ENCODE measurements at places on chromosomes 7 and 10. TPM values are rescaled to one million over a fixed set of nuclear protein-coding genes. Genes with fewer than 3 reads are reported as not detected.

The ANXA8 gene
- total RNA-seq, result 415 TPM

The WEE2 gene
- total RNA-seq, result not detected

The PVRIG gene
- total RNA-seq, result not detected

The UROS gene
- 61.9 TPM for total RNA-seq

The MYOZ1 gene
- 0.50 TPM for total RNA-seq

The CC2D2B gene
- total RNA-seq, result not detected

The OR6V1 gene
- total RNA-seq, result not detected

The NAT16 gene
- total RNA-seq, result not detected

The LIPF gene
- not detected for total RNA-seq

The MYO3A gene
- not detected for total RNA-seq

The WNT8B gene
- not detected for total RNA-seq

The ADRA2A gene
- not detected for total RNA-seq

The SPDYE11 gene
- 0.17 TPM for total RNA-seq

The CALCR gene
- total RNA-seq, result not detected

The HMX3 gene
- total RNA-seq, result not detected

The KCNH2 gene
- 1.5 TPM for total RNA-seq

The ITGA8 gene
- total RNA-seq, result not detected

The ZNF248 gene
- total RNA-seq, result 8.2 TPM

The CDHR3 gene
- total RNA-seq, result 3.2 TPM

The AKR1C8 gene
- not detected for total RNA-seq

The TCERG1L gene
- total RNA-seq, result 0.17 TPM

The SLC26A3 gene
- total RNA-seq, result not detected

The PRF1 gene
- not detected for total RNA-seq

The PRKG1 gene
- 0.45 TPM for total RNA-seq

The C7orf33 gene
- not detected for total RNA-seq

The TLL2 gene
- 0.17 TPM for total RNA-seq

The IL2RA gene
- total RNA-seq, result not detected

The TRPV5 gene
- not detected for total RNA-seq

The CALY gene
- 0.75 TPM for total RNA-seq

The NUTM2B gene
- total RNA-seq, result 0.51 TPM

The CYP26A1 gene
- total RNA-seq, result not detected

The CYP2C19 gene
- total RNA-seq, result not detected

The TRIM50 gene
- not detected for total RNA-seq

The FRA10AC1 gene
- 15.9 TPM for total RNA-seq

The TMEM178B gene
- total RNA-seq, result 0.17 TPM

The CPA4 gene
- 107 TPM for total RNA-seq

The PCGF5 gene
- 17.6 TPM for total RNA-seq

All from mammary epithelial cell (primary cell).